ENCODE measurements at places on chromosomes 2 and 18.

DNA sequence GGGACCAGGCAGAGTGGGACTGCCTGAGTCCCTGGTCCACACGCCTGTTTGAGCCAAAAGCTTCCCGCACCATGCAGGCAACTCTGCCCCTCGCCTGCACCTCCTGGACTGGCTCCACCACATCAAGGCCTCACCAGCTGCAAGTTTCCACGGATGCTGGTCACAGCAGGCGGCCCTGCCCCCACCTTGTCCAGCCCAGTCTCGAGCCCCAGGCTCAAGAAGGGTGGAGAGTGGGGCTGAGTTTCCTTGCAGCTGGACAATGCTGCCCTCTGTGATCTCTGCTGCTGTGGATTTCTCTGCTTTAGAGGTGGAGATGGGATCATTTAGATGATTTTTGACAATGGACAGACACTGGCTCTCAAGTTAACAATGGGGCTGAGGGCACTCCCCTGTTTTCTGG is 74.9 kb downstream of the MTCL1 start:
- DNase-seq: no peak

DNA sequence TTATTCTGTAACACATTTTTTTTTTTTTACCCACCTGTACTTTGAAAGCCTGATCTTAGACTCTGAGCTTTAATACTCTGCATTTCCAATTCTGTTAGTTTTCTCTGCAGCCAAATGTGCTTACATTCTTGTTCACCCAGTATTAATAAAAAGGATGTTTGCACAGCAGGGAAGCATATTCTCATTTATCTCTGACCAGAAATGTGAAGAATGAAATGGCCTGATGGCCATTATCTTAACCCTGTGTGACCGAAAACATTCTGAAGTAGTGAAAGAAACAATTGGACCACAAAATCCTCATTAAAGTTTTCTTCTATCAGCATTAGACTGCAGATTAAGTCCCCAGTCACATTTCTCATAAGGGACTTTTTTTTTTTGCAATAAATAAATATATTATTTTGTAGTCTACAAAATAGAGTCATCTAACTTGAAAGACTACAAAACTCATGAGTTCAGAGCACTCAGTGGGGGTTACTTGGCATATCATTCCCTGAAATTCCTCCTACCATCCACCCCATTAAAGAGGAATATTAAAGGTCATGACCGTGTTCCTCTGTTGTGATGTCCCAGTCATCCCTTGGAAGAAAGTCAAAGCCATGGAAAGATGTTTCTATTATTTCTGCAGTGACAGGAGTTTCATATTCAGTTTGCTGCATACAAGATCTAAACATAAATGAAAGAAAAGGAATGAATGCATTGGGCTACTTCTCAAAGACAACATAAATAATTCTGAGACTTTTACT is 364.4 kb downstream of the RND3 start:
- no peak for DNase-seq

GRCh38 chr2:73931531-73932500 is 5.1 kb downstream of the DGUOK start:
- DNase-seq: peak; percentile 34

DNA sequence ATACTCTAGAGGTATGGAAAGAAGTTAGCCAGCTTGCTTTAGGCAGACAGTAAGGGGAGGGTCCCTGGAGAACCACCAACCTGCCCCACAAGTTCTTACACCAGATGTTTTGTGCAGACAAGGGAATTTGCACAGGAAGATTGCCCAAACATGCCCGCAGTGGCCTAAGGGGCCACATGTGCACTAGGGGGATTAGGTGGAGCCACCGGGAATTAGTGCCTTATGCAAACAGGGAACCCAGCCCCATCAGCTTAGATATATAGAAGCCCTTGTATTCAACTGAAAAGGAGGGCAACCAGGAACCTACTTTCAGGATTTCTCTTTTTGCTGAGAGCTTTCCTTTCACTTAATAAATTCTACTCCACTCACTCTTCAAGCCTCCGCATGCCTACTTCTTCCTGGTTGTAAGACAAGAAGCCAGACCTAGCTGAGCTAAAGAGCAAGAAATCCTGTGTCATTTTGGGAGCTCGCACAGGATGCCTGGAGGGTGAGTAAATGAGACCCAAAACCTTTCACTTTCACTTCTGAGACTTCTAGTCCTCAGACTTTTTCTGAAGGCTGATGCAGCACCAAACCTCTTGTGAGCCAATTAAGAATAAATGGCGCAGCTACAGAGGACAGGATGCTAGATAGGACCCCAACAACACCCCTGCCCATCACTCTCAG is 146.3 kb downstream of the GCA start:
- DNase-seq: no peak

DNA sequence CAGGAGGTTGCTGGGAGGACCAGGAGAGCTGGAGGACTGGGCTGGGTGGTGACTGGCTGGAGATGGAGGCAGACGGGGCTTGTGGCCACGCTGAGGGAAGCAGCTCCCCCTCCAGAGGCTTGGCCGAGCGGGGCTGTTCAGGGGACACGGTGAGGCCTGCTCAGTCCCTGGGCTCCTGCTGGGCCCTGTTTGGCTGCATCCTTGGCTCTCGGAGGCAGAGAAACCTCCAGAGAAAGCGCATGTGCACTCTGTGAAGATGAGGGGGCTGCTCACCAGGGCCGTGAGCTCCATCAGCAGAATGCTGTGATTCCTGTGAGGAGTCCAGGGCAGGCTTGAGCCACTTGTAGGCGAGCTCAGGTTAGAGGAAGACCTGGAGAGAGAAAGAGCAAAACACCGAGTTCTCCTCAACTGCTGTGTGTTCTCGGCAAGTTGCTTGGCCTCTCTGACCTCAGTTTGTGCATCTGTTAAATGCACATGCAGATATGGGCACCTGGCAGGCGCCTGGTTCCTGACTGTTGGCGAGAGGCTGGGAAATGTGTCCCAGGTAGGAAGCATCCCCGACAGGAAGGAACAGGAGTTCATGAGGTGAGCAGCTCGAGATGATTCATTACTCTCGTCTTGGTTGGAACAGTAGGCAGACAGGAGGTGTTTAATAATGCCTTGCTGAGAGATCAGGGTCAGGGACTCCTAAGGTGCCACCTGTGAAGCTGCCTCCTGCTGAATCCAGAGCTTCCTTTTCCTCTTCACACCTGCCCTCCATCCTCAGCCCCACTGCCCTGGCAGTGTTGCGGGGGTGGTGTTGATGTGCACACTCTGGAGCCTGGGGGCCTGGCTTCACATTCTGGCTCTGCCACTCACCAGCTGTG is 941 bp downstream of the ZAP70 start:
- no peak for DNase-seq

DNA sequence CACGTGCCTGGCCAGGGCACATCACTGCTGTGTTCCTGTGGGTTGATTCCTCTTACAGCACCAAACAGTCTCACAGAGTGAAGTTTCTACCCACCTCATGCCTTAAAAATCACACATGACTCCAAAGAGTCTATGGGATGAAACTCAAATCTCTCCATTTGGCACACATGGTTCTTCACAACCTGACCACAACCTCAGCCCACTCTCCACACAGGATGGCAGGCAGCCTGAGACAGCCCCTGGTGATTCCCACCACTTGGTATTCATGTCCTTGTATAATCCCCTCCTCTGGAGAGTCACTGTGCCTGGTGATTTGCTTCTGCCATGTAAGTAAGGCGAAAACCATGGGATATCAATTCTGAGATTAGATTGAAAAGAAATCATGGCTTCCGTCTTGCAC is 46.2 kb downstream of the LBH start:
- DNase-seq: no peak

GRCh38 chr2:170816504-170817092 is at the start of gene GAD1:
GAD1 (plus strand) TSS chr2:170816887; CDS start chr2:170818592, 1,705 bp downstream.
- peak; percentile 44 for DNase-seq

DNA sequence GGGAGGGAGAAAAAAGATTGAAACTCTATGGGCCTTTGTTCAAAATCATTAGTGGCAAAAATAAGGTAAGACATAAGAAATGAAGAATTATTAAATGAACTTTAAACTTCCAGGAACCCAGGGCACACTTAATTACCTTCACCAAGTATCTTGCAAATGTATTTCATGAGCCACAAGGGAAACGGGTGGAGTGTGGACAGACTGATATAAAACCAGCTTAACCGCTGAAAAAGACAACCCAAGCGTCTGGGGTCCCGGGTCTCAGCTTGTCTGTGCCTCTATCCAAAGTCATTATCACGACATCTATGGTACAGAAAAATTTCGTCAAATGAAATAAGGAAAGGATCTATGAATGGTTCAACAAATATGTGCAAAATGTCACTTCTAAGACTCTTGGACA is 13.9 kb upstream of the MBOAT2 start:
- no peak for DNase-seq

DNA sequence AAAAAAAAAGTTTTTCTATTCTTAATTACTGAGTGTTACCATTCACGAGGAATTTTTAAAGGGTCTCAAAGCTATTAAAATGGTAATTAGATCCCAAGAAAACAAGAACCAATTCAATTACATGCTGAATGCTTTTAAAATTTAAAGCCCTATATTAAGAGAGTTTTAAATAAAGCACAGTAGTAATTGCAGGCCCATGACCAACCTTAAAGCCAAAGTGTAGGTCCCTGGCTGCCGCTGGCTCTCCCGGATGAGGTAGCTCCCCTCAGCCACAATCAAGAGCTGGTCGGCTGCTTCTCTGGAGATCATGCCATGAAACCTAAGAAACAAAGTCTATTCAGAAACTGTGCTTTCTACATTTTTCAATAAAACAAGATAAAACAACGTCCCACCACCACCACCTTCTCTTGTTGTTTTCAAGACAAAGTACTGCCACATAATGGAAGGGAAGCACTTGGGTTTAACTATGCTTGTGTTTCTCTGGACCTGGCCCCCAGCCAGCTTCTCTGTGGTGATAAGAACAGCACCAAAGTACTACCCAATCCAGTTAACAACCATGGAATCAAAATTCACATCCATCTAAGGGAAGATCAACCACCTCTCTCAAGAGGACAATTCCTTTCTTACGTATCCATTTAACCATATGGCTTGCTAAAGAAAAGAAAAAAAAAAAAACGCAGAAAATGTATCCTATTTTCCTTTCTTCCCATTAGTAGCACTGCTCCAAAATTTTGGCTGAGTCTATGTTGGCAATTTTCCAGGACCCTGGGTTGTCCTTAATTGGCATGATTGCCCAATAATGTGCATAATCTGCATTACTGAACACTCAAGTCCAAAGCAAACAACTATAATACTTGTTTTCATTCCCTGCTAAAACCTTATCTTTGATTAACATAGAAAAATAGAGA is 90.1 kb downstream of the CHN1 start:
- no peak for DNase-seq

GRCh38 chr2:129767346-129768035 is 212.0 kb upstream of the RAB6C start:
- DNase-seq: no peak

DNA sequence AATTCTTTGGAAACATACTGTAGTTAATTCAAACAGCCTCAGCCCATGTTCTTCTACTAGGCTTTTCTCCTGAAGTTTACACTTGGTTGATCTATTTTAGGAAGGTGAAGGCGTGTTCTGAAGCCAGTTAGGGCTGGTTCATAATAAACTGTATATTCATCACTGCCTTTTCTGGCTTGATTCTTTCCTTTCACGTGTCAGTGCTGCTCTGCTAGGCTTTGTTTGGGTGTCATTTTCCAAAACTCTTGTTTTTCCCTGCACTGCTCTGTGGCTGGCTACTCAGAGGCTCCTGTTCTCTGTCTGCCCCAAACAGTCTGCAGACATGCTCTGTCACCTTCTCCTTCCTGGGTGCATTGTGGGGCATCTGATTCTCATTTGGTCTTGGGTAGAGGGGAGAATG is 136.1 kb downstream of the PARD3B start:
- no peak for DNase-seq

Measured in stimulated activated CD4-positive, alpha-beta T cell treated with anti-CD3 and anti-CD28 coated beads, Interleukin-12 subunit alpha, Interleukin-12 subunit beta, amount 100 ng/mL, for 24 hours (primary cell).